Left lung (tissue), 14 donors: ENCODE measurements at places on chromosomes 2 and 18. TPM values are rescaled to one million over a fixed set of nuclear protein-coding genes. Genes with fewer than 3 reads are reported as not detected.

DNA sequence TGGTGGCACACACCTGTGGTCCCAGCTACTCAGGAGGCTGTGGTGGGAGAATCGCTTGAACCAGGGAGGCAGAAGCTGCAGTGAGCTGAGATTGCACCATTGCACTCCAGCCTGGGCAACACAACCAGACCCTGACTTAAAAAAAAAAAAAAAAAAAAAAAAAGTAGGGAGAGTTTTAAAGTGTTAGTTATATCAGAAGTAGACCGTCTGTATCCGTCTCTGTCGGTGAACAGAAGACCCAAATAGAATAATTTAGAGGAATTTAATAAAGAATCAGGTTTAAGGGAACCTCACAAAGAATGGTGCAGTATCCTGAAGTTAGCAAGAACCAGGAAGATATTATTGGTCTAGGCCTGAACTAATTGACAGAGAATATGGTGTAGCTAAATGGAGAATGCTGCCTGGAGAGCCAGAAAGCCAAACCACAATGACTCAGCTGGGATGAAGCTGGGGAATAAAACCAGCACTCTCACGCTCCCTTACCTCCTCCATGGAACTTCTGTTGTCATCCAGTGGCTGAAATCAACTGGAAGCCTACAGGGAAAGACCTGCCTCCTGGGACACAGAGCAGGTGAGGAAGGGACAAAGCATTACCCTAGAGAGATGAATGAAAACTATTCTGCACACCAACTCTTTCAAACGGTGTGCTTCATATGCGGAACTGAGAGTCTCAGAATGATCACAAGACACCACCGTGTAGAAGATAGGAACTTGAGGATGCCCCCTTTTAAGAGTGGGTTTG lies 39.1 kb upstream of the PLEKHM3 start:
- DNase-seq = no peak
- H3K4me3 ChIP-seq = no peak overlapping the region
- no peak overlapping the region for H3K27ac ChIP-seq

DNA sequence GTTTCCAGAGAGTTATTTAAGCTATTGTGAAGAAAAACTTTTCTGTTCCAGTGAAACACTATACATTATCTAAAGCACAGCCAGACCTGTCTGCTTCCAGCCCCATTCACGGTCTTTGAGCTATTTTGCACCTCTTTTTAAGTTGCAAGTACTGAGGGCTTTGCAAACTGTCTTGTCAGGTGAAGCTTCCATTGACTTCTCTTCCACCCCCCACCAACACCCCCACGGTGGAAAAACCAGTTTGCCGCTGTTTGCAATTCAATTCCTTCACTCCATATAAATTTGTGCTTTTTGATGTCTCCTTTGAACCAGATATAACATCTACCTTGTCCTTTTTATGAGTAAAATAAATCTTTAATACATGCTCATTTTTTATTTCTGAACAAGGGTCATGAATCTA lies 15.7 kb downstream of the B3GNT7 start:
- peaks cover 48% of the 10 kb centered on the region for H3K27me3 ChIP-seq
- H3K4me1 ChIP-seq = peaks cover 9% of the 10 kb centered on the region
- no peak for DNase-seq

GRCh38 chr2:235917506-235917905 lies 250.7 kb downstream of the GBX2 start:
- H3K36me3 ChIP-seq = no peaks in the 10 kb centered on the region
- H3K27ac ChIP-seq = no peak overlapping the region
- no peak overlapping the region for H3K4me3 ChIP-seq
- DNase-seq = no peak
- H3K4me1 ChIP-seq = no peaks in the 10 kb centered on the region
- no peaks in the 10 kb centered on the region for H3K27me3 ChIP-seq

Gene ACTG2
- 70.2 TPM for total RNA-seq

DNA sequence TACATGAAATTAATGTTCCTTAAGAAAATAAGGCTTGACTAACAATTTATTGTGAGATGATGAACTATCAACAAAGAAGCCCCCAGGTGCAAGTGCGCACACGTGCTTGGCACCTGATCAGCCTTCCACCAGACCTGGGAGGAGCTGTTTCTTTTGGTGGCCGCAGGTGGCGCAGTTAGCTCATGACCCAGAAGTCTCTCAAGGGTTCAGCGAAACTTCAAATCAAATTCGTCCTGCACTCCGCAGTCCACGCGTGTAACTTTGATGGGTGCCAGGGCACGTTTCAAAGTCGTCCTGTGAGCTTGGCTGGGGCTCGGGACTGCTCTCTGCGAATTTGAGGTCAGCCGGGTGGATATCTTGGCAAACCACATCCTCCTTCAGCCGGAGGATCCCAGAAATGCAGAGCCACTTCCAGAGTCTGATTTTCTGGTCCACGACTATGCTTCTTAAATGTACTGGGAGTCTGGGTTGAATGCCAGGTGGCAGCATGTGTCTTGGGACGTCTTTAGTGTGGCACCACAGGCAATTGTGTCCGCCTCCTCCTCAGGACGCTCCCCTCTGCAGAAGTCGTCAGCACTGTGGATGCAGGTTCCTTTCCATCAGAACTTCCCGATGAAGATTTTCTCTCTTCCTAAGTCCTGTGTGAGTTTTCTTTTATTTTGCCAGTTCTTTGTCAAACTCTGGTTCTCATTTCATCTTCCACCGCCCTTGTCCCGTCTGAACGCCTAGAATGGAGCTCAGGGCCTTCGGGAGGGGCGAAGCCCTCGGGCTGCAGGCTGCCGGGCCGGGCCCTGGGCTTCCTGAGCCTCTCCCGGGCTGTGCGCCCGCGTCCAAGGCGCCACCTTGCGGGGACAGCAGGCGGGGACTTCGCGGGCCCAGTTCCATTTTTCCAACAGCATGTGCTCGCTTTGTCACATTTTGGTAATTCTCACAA lies 61.3 kb upstream of the RAPGEF4 start:
- no peak overlapping the region for H3K4me3 ChIP-seq
- H3K27me3 ChIP-seq = no peaks in the 10 kb centered on the region
- H3K36me3 ChIP-seq = no peaks in the 10 kb centered on the region

Gene PLCD4
- 0.89 TPM for total RNA-seq

Gene COL4A3
- 12.9 TPM for total RNA-seq

DNA sequence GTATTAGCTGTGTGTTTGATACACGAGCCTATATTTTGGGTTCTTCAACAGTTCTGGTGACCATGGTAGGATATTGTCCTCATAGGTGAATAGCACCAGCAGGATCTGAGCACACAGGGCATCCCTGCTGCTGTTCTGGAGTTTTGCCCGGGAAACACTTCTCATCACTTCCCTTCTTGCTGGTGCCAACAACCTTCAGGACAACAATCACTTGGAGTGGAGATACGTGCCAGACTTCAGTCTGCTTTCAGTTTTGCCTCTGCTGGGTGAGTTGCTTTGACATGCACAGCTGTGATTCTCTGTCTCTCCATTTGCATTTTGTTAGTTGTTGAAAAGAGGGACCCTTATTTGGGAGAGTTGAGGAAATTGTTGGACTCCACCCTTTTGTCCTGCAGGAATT lies 1347.2 kb upstream of the DDX18 start:
- DNase-seq = no peak
- no peaks in the 10 kb centered on the region for H3K27me3 ChIP-seq
- H3K27ac ChIP-seq = no peak overlapping the region

Gene UGT1A3
- not detected for total RNA-seq

GRCh38 chr2:42369532-42370229 lies 8.7 kb upstream of the COX7A2L start:
- peaks cover 4% of the 10 kb centered on the region for H3K4me1 ChIP-seq
- H3K4me3 ChIP-seq = no peak overlapping the region
- H3K36me3 ChIP-seq = no peaks in the 10 kb centered on the region
- DNase-seq = no peak

- H3K4me1 ChIP-seq = peaks cover 47% of the 10 kb centered on the region
- H3K4me3 ChIP-seq = peak within 1 kb of the TSS; percentile 67
- peak; percentile 100 for DNase-seq
- no peaks in the 10 kb centered on the region for H3K27me3 ChIP-seq
- peak within 1 kb of the TSS; percentile 98 for H3K27ac ChIP-seq
These were observed at the start of gene RALB for GRCh38 chr2:120252225-120253020. Gene RALB (plus strand): TSS chr2:120252852. CDS start chr2:120278665, 25,813 bp downstream.

- no peak for DNase-seq
- no peaks in the 10 kb centered on the region for H3K4me1 ChIP-seq
- no peaks in the 10 kb centered on the region for H3K36me3 ChIP-seq
- no peaks in the 10 kb centered on the region for H3K27me3 ChIP-seq
These were observed 448.1 kb downstream of the PLCL1 start for GRCh38 chr2:198252472-198252871.

- DNase-seq = peak; percentile 1
- H3K27ac ChIP-seq = no peak overlapping the region
- H3K27me3 ChIP-seq = no peaks in the 10 kb centered on the region
- H3K4me1 ChIP-seq = no peaks in the 10 kb centered on the region
- no peak overlapping the region for H3K4me3 ChIP-seq
These were observed 344.3 kb upstream of the KCNH7 start for GRCh38 chr2:163182764-163183354.

Gene ADD2
- 12.2 TPM for total RNA-seq

DNA sequence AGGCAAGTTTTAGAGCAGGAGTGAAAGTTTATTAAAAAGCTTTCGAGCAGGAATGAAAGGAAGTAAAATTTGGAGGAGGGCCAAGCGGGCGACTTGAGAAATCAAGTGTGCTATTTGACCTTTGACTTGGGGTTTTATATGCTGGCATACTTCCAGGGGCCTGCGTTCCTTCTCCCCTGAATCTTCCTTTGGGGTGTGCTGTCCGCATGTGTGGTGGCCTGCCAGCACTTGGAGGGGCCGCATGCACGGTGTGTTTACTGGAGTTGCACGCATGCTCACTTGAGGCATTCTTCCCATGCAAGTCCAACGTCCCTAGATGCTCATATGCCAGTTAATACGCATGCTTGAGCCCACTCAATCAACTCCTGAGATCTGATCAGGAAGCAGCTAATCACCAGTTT lies 78.3 kb upstream of the MAP4K4 start:
- no peaks in the 10 kb centered on the region for H3K27me3 ChIP-seq
- H3K4me1 ChIP-seq = peaks cover 35% of the 10 kb centered on the region
- H3K36me3 ChIP-seq = no peaks in the 10 kb centered on the region
- no peak overlapping the region for H3K4me3 ChIP-seq
- DNase-seq = peak; percentile 71

Gene NPHP1
- 5.3 TPM for total RNA-seq

Gene CCDC74B
- 2.4 TPM for total RNA-seq

DNA sequence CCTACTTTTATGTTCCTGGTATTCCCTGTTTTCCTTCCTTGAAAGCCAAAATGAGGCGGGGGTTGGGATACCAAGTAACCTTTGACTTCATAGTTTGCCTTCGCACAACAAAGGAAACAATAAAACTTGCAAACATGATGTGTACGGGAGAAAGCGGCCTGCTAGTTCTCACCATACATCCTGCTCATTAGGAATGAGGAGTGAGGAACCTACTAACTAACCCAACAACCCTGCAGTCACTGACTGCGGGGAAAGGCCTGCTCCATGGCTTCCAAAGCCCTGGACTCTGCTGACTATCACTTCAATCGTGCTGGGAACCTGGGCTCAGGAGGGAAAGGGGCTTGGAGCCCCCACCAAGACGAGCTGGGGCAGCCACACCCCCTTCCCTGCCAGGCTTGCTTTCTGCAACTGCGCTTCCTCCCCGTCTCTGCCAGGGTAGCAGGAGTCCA lies 24.2 kb downstream of the RPL31 start:
- no peak for DNase-seq
- no peaks in the 10 kb centered on the region for H3K27me3 ChIP-seq
- H3K4me3 ChIP-seq = no peak overlapping the region
- H3K27ac ChIP-seq = no peak overlapping the region
- peaks cover 3% of the 10 kb centered on the region for H3K4me1 ChIP-seq

- H3K27ac ChIP-seq = no peak overlapping the region
- no peak overlapping the region for H3K4me3 ChIP-seq
- no peaks in the 10 kb centered on the region for H3K36me3 ChIP-seq
- peaks cover 39% of the 10 kb centered on the region for H3K27me3 ChIP-seq
These were observed 12.0 kb downstream of the ATP6V1B1 start for GRCh38 chr2:70947556-70948184.

Gene SERPINB3
- total RNA-seq = not detected

Gene MYO3B
- total RNA-seq = not detected

DNA sequence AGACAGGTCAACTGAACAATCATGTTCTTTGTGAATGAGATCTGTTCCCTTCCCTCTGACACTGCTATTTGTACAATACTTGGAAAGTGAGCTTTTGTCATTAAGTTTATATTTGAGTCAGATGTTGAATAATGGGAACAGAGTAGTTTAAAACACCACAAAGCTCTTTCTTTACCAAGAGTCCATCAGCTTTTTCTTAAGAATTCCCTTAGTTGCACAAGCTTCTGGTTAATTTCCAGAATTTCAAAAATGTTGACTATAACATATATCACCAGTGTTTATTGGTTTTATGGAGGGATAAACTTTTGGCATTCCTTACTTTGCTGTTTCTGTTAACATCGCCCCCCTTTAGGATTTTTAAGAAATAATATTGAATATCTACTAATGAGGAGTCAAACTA lies 403.7 kb downstream of the CCDC85A start:
- H3K4me1 ChIP-seq = no peaks in the 10 kb centered on the region
- H3K27me3 ChIP-seq = no peaks in the 10 kb centered on the region
- H3K4me3 ChIP-seq = no peak overlapping the region
- H3K27ac ChIP-seq = no peak overlapping the region

GRCh38 chr18:8478166-8478967 lies 130.9 kb upstream of the RAB12 start:
- no peak for DNase-seq
- H3K27ac ChIP-seq = no peak overlapping the region
- no peaks in the 10 kb centered on the region for H3K36me3 ChIP-seq
- no peak overlapping the region for H3K4me3 ChIP-seq

- peak overlapping the region; percentile 69 for H3K27ac ChIP-seq
- H3K4me3 ChIP-seq = peak overlapping the region; percentile 82
- H3K4me1 ChIP-seq = peaks cover 12% of the 10 kb centered on the region
- H3K36me3 ChIP-seq = no peaks in the 10 kb centered on the region
- peaks cover 48% of the 10 kb centered on the region for H3K27me3 ChIP-seq
These were observed 1.4 kb downstream of the RAB11FIP5 start for GRCh38 chr2:73111073-73112025.

Gene GALNT1
- total RNA-seq = 109 TPM

GRCh38 chr18:49467019-49467563 lies 6.6 kb upstream of the DYM start:
- no peaks in the 10 kb centered on the region for H3K36me3 ChIP-seq
- DNase-seq = no peak
- H3K27ac ChIP-seq = no peak overlapping the region
- H3K4me1 ChIP-seq = no peaks in the 10 kb centered on the region

- H3K27ac ChIP-seq = peak overlapping the region; percentile 63
- H3K27me3 ChIP-seq = no peaks in the 10 kb centered on the region
- DNase-seq = peak; percentile 51
- peaks cover 13% of the 10 kb centered on the region for H3K4me1 ChIP-seq
These were observed 203.4 kb downstream of the NEDD4L start for GRCh38 chr18:58247363-58247834.

Gene RAD51AP2
- total RNA-seq = not detected

GRCh38 chr18:64380117-64380516 lies 231.2 kb upstream of the LINC00305 start:
- no peak overlapping the region for H3K27ac ChIP-seq
- no peaks in the 10 kb centered on the region for H3K36me3 ChIP-seq
- no peaks in the 10 kb centered on the region for H3K27me3 ChIP-seq
- no peak for DNase-seq
- H3K4me1 ChIP-seq = no peaks in the 10 kb centered on the region

Gene PROM2
- 5.6 TPM for total RNA-seq

GRCh38 chr2:43461453-43462073 lies 134.3 kb downstream of the THADA start:
- H3K27ac ChIP-seq = no peak overlapping the region
- no peak overlapping the region for H3K4me3 ChIP-seq
- DNase-seq = no peak
- H3K4me1 ChIP-seq = peaks cover 51% of the 10 kb centered on the region
- H3K27me3 ChIP-seq = no peaks in the 10 kb centered on the region
